Activated CD4-positive, alpha-beta T cell treated with anti-CD3 and anti-CD28 coated beads for 36 hours (primary cell): ENCODE measurements at places on chromosomes 12 and 14.

DNA sequence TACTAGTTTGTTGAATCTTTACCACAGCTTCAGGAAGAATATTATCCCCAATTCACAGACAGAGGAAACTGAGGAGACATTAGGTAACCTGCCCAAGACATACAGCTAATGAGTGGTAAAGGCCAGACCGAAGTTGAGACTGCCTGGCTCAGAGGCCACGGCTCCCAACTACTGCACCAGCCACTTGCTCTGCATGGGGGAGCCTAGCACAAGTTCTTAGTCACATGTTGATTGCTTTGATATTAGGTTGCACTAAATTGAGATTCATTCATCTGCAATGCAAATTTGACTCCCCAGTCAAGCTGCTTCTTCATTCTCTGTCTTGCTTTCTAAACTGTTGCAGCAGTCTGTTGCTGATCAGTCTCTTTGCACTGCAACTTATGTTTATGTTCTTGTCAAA lies 25.9 kb upstream of the POLR3B start:
- no peak for DNase-seq
- no peak overlapping the region for H3K27ac ChIP-seq
- no peak overlapping the region for H3K4me3 ChIP-seq
- peaks cover 20% of the 10 kb centered on the region for H3K36me3 ChIP-seq

DNA sequence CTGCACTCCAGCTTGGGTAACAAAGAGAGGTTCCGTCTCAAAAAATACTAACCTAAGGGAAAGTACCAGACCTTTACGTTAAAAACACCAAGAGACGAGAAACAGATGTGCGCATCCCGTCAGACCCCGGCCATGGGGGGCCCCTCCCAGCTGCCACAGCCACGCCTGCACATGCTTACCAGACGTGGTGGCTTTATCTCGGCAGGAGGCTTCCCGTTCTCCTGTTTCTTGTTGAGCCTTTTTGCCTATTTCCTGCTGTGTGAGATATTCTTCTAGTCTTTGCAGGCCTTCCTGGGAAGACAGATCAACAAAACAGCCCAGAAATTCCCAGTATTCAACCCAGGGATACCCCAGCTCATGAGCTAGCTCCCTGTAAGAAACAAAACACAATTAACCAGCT lies 23.6 kb downstream of the PGAM5 start:
- peaks cover 80% of the 10 kb centered on the region for H3K36me3 ChIP-seq
- H3K27me3 ChIP-seq, result no peaks in the 10 kb centered on the region
- DNase-seq, result no peak
- no peak overlapping the region for H3K4me3 ChIP-seq
- no peak overlapping the region for H3K27ac ChIP-seq
- H3K4me1 ChIP-seq, result no peaks in the 10 kb centered on the region

DNA sequence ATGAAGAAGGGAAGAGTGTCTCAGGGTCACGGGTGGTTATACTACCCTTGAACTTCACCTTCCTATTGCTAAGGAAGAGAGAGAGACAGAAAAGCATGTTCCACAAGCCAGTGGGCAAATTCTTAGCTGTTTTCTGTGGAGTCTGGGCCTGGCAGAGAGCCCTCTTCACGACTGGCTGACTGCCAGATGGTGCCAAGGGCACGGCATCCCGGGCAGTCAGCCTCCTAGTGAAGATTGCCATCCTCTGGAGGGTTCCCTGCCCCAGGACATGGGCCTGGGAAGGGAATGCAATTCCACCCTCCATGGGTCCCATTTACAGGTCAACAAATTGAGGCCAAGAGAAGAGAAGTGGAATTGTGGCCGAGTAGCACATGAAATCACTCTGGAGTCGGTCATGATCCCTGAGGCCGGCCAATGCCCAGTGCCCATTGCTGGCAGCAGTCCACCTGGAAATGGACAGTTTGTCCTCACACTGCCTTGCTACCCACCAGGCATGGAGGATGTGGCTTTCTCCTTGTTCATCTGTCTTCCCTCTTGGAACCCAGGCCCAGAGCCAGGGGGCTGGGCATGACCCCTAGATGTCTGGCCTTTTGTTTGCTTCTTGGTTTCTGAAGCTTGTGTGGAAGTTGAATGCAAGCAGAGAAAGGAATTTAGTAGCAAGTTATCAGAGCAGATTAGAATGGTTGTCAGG lies 9.9 kb downstream of the TUNAR start:
- H3K36me3 ChIP-seq, result no peaks in the 10 kb centered on the region
- H3K4me1 ChIP-seq, result no peaks in the 10 kb centered on the region
- no peak for DNase-seq
- H3K27me3 ChIP-seq, result peaks cover 22% of the 10 kb centered on the region
- H3K27ac ChIP-seq, result no peak overlapping the region

DNA sequence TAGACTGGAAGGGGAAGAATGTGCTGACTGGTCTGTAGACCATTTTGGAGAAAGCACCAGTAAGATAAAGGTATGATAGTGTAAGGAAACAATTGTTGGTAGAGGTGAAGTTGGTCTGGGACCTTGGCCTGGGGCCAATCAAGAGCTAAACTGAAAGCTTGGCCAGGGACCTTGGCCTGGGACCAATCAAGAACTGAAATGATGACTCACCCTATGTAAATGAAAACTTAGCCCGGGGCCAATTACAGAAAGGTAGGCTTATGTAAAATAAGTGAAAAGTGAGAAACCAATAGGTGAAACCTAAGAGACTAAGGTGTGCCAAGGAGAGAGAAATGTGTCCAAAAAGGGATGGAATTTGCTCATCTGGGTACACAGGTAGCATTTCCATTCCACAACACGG lies 776.0 kb downstream of the C12orf50 start:
- DNase-seq, result no peak
- H3K36me3 ChIP-seq, result no peaks in the 10 kb centered on the region
- no peaks in the 10 kb centered on the region for H3K27me3 ChIP-seq
- no peaks in the 10 kb centered on the region for H3K4me1 ChIP-seq
- no peak overlapping the region for H3K4me3 ChIP-seq
- no peak overlapping the region for H3K27ac ChIP-seq

GRCh38 chr12:104971306-104971705 lies 13.2 kb upstream of the SLC41A2 start:
- H3K27me3 ChIP-seq, result no peaks in the 10 kb centered on the region
- no peaks in the 10 kb centered on the region for H3K4me1 ChIP-seq
- no peaks in the 10 kb centered on the region for H3K36me3 ChIP-seq

DNA sequence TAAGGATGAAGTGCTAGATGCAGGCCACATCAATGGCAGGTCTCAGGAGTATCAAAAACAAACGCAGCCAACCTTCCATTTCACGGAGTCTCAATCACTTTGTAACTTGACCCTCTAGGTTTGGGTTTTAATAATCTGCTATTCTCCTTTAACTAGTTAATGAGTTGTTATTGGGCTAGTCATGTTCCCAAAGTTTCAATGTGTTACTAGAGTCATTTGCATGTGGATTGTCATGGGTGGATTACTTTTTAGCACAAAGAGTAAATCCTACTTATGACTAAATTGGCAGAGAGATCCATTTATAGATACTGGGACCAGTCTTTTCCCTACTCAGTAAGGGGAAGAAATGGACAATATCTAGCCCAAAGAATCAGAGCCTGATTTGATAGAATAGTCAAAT lies 151.0 kb downstream of the BCAT1 start:
- DNase-seq, result no peak
- no peak overlapping the region for H3K4me3 ChIP-seq
- H3K27me3 ChIP-seq, result no peaks in the 10 kb centered on the region
- no peak overlapping the region for H3K27ac ChIP-seq
- H3K36me3 ChIP-seq, result no peaks in the 10 kb centered on the region

DNA sequence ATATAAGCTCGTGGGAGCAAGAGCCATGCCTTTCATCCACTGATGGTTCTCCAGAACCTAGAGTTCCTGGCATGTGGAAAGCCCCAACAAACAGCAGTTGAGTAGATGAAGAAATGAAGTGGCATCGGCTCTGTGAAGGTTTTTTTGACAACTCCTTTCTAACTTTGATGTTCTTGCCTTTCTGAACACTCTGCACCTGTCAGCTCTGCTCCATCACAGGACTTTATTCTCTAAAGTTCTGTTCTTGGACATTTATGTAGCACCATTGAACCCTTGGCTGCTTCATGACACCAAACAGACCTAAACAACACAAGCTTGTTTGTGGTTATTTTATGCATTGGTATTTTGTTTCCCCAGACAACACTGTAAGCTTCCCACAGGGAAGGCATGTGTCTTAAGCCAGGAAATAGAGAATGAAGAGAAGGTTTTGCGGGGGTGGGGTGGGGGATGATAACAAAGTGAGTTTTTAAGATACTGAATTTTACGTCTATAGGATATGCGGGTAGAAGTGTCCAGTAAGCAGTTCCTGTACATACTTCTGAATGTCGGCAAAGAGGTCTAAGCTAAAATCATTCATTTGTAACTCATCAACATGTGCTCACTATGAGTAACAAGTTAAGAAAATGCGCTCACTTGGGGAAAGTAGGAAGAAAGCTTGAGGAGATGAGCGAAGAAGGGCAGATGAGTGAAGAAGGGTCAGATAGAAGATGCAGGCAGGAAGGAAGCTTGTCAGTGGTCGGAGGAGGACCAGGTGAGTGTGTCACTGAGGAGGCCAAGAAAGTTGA lies 146.0 kb upstream of the PLEKHG7 start:
- no peak overlapping the region for H3K27ac ChIP-seq
- no peak for DNase-seq
- peaks cover 17% of the 10 kb centered on the region for H3K36me3 ChIP-seq
- H3K4me1 ChIP-seq, result peaks cover 45% of the 10 kb centered on the region

DNA sequence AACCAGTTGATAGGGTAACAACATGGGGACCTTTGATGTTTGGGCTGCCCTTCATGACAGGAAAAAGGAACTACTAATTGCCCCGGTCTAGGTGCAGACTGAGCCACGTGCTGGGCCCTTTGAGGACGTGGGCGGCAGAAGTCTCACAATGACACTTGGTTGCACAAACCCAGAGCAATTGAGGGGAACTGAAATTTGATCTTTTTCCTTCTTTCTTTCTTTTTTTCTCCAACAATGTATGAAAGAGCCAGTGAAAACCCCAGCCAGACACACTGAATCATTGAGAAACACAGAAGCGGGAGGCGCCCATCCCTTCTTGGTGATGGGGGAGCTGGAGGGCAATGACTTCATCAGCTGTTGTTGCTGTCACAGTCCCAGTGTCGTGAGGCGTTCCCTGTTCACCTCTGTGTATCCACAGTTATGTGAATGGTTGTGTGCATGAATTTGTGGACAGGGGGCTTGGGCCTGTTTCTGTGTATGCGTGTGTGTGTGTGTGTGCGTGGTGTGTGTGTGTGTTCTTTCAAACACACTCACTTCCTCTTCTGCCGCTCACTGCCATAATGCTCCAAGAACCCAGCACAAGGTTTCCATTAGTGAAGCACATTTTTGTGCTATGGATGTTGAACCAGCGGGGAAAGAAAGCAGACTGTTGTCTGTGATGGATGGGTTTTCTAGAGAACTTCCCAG lies 137.5 kb upstream of the CCND2 start:
- no peaks in the 10 kb centered on the region for H3K27me3 ChIP-seq
- peaks cover 5% of the 10 kb centered on the region for H3K36me3 ChIP-seq
- peaks cover 60% of the 10 kb centered on the region for H3K4me1 ChIP-seq
- peak; percentile 90 for DNase-seq
- peak overlapping the region; percentile 37 for H3K4me3 ChIP-seq

DNA sequence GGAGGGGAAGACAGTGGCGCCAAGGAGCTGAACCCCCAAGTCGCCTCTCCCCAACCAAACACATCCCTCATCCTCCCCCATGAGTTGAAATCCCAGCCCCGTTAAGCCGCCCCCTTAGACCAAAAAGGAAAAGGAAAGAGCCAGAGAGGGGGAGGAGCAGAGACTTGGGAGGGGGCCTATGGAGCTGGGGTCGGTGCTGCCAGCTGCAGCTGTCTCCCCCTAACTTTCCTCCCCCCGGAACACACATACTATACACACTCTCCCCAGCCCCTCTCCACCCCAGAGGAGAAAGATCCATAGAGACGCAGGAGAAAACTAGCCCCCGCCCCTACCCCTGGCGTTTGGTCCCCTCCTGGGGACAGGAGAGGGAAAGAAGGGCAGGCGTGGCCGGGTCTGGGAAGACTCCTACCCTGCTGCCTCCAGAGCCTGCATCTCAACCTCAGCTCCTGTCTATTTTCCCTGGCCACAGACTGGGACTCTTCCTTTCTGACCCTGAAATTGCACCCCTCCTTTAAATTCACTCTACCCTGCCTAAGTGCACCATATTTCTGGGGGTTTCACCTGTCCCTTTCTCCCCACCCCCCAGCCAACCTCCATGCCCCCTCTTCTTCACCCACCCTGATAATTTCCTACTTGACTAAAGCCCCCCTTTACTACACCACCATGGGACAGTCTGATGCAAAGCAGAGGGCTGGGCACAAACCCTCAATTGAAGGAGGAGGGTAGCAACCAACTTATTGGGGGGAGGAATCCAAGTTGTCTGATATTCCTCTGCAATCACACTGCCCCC lies 1.7 kb upstream of the HOXC9 start:
- H3K27ac ChIP-seq, result no peak overlapping the region
- DNase-seq, result no peak
- peaks cover 87% of the 10 kb centered on the region for H3K27me3 ChIP-seq
- H3K4me3 ChIP-seq, result no peak overlapping the region
- no peaks in the 10 kb centered on the region for H3K36me3 ChIP-seq

GRCh38 chr12:70615174-70615866 lies 21.9 kb downstream of the PTPRB start:
- no peaks in the 10 kb centered on the region for H3K4me1 ChIP-seq
- H3K4me3 ChIP-seq, result no peak overlapping the region
- peaks cover 16% of the 10 kb centered on the region for H3K27me3 ChIP-seq
- DNase-seq, result no peak

- no peak overlapping the region for H3K4me3 ChIP-seq
- no peak for DNase-seq
- H3K27ac ChIP-seq, result no peak overlapping the region
- H3K4me1 ChIP-seq, result peaks cover 11% of the 10 kb centered on the region
- no peaks in the 10 kb centered on the region for H3K36me3 ChIP-seq
Observed at GRCh38 chr12:88391556-88391955, 188.7 kb downstream of the KITLG start.

- no peak overlapping the region for H3K27ac ChIP-seq
- peaks cover 23% of the 10 kb centered on the region for H3K27me3 ChIP-seq
- DNase-seq, result no peak
- H3K36me3 ChIP-seq, result no peaks in the 10 kb centered on the region
Observed at GRCh38 chr12:104000807-104001434, 35.2 kb downstream of the TDG start.

GRCh38 chr12:116404913-116405611 lies 127.6 kb upstream of the MED13L start:
- no peak overlapping the region for H3K27ac ChIP-seq
- H3K36me3 ChIP-seq, result no peaks in the 10 kb centered on the region
- H3K27me3 ChIP-seq, result no peaks in the 10 kb centered on the region
- no peak overlapping the region for H3K4me3 ChIP-seq

DNA sequence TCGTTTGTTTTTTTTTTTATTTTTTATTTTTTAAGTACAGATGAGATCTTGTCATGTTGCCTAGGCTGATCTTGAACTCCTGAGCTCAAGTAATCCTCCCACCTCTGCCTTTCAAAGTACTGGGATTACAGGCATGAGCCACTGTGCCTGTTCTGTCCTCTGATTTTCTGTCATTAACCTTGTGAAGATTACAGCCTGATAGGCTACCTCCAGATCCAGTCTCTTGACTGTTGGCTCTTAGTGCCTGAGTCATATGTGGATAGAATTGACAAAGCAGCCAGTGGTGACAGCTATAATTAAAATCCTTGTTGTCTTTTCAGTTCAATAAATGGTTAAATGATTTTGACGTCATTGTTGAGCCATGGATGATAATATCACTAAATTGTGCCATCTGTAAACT lies 21.3 kb upstream of the REP15 start:
- no peak overlapping the region for H3K4me3 ChIP-seq
- no peaks in the 10 kb centered on the region for H3K4me1 ChIP-seq
- no peaks in the 10 kb centered on the region for H3K27me3 ChIP-seq
